ENCODE measurements at places on chromosomes 16 and 17. TPM values are rescaled to one million over a fixed set of nuclear protein-coding genes. Genes with fewer than 3 reads are reported as not detected.

The PRSS27 gene
- total RNA-seq = 4.4 TPM

The PRM1 gene
- not detected for total RNA-seq

The TPSD1 gene
- not detected for total RNA-seq

The UNC13D gene
- 10.1 TPM for total RNA-seq

The FOXC2 gene
- total RNA-seq = 2.0 TPM

The ZG16B gene
- 3.0 TPM for total RNA-seq
